ENCODE measurements at places on chromosomes 2 and 18.

DNA sequence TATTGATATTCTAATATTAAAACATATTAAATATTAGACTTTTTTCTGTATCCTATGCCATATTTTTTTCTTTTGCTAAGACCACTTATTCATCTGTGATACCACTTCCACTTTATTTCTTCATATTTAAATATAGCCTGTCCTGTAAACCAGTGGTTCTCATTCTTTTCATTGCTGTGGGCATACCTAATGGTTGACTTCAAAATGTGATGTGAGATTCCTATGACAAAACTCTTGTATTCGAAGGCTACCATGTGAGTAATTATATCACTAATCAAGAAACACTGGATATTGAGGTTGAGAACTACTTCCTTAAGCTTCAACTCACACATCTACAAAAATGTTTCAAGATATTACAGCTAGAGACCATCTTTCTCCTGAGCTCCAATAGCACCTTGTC lies 3.6 kb downstream of the SCRN3 start:
- DNase-seq = no peak

GRCh38 chr2:203594541-203594940 lies 59.4 kb upstream of the RAPH1 start:
- no peak for DNase-seq

GRCh38 chr2:190887089-190887488 lies 6.5 kb downstream of the GLS start:
- no peak for DNase-seq

- no peak for DNase-seq
These were observed 40.0 kb downstream of the PKDCC start for GRCh38 chr2:42087857-42088195.

GRCh38 chr2:85915606-85916303 lies 27.0 kb upstream of the ST3GAL5 start:
- no peak for DNase-seq

- no peak for DNase-seq
These were observed 80.8 kb downstream of the INPP5D start for GRCh38 chr2:233140978-233141377.

DNA sequence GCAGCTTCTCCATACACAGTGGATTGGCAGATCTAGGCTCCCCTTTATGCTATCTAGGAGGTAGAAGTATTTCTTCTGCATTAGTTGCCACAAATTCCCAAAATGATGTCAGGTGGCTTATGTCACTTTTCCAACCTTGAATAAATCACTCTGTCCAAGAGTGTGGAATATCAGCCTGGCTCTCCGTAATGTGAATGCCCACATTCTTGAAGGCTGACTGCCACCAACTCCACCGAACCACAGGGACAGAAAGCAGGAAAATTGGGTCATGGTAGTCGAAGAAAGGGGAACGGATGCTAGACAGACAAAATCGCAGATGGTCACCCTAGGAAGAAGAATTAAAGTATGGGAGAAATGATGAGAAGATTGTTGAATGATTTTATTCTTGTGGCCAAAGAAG lies 624.9 kb upstream of the CDH2 start:
- DNase-seq = no peak

DNA sequence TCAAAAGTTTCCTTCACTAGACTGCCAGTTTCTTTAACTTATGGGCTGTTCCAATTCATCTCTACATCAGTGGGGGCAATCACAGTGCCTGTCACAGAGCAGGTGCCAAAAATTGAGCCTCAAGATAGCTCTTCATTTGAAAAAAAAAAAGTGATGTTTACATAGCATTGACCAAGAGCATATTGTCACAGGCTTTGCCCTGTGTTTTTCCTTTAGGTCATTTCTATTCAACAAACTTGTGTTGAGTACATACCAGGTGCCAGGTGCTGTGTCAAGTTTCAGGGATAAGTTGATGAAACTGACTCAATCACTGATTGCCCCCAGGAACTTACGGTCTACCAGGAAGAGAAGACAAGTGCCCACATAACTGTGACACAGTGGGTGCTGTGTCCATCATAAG lies 22.2 kb upstream of the NT5C1B start:
- DNase-seq = no peak

- no peak for DNase-seq
These were observed 96.0 kb downstream of the CDH2 start for GRCh38 chr18:28080876-28081300.

GRCh38 chr2:181955010-181955409 lies 30.6 kb upstream of the PPP1R1C start:
- DNase-seq = no peak

- no peak for DNase-seq
These were observed 43.6 kb upstream of the SLC14A2 start for GRCh38 chr18:45571714-45572113.

GRCh38 chr2:36520431-36520830 lies 77.5 kb downstream of the FEZ2 start:
- DNase-seq = no peak

GRCh38 chr2:120398051-120398995 lies 52.4 kb downstream of the INHBB start:
- no peak for DNase-seq

DNA sequence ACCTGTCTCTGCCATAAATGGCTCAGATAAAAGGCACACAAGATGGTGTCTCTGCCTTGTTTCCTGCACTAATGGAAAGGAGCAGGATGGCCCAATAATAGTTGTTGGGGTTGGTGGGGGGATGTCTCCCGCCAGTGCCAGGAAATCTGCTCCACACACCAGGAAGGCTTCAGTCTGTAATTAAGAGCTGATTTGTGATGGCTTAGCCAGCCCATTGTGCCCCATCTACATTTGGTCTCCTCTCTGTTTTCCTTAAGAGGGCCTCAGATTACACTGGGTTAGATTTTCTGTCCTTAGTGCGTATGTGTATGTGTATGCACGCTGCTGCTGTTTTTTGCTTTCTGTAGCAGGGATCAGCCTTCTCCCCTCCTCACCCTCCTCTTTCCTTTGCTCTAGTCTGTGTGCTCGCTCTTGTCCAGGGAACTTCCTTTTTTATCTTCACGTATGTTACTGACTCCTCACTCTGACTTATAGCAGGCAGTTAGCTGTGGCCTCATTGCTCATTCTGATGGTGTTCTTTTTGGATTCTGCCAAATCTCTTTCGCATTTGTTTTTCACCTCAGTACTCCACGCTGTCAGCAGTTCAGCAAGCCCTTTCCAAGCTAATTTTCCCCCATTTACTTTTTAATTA lies 33.4 kb upstream of the MGAT5 start:
- no peak for DNase-seq

- DNase-seq = no peak
These were observed 16.1 kb downstream of the SUPT7L start for GRCh38 chr2:27647289-27647688.

DNA sequence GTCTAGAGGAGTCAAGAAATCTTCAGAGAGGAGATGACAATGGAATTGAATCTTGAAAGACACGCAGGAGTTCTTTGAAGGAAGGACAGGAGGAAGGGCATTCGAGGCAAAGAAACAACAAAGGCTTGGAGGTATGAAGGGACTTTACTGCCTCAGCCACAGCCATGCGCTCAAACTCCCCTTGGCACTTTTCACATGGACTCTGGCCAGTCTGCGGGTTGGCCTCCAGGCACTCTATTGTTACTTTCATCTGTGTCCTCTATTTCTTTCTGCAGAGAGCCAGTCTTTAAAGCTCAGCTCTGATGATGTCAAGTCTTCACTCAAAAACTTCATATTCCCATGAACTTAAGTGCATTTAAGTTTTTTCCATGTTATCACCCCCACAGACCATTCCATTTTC lies 95.4 kb downstream of the ZAP70 start:
- DNase-seq = no peak

- DNase-seq = no peak
These were observed 83.7 kb upstream of the SLC1A4 start for GRCh38 chr2:64905338-64906024.

GRCh38 chr18:23380001-23380550 lies 73.0 kb upstream of the RIOK3 start:
- DNase-seq = no peak

DNA sequence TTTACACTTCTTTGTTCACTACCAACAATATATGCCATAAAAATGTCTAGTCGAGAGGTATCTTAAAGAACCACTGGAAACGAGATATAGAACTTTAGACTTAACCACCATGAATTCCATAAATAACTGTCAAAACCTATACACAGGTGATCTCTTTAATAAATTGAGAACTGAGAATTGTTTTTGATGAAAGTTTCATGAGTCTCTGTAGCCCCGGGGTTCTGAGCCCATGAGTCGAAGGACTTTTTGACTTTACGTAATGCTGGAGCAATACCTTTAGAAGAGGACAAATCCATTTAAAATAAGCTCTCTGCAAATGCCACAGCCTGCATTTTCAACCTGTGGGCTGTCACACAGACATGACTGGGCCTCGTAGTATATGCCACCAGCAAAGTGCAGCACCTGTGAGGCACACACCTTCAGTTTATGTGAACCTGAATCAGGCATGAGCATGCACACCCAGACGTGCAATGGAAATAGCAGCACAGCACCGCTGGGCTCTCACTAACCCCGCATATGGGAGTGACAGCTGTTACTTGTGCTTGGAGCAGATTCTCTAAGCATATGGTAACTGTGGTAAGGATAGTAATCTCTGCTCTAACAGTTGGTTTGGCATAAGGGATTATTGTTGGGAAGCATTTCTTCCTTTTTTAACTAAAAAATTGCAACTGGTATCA lies 383.2 kb downstream of the SOCS6 start:
- no peak for DNase-seq

GRCh38 chr2:215979620-215980019 lies 33.7 kb downstream of the MREG start:
- DNase-seq = no peak

DNA sequence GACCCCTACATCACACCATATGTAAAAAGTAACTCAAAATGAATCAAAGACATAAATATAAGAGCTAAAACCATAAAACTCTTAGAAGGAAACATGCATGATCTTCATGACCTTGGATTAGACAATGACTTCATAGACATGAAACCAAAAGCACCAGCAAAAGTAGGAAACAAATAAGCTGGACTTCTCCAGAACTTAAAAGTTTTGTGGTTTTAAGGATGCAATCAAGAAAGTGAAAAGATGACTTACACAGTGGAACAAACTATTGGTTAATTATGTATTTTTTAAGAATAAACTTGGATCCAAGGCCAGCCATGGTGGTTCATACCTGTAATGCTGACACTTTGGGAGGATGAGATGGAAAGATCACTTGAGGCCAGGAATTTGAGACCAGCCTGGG lies 150.2 kb downstream of the GALNT1 start:
- DNase-seq = no peak

- DNase-seq = peak; percentile 11
These were observed 12.0 kb upstream of the NTSR2 start for GRCh38 chr2:11681722-11682589.

DNA sequence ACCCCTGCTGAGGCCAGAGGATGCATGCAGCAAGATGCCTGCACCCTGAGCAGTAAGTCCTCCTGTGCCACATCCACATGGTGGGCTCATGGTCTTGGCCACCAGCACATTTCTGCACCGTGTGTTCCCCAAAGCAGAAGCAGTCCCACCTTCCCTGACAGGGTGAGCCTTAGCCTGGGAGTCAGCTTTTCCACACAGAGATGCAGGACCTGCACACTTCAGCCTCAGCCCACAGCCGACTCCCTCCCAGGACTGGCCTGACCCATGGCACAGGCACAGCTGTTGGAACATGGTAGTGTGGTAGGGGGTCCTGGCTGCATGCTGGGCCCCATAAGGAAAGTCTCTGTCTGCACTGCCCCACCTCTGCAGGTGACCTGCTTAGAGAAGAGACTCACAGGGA lies 5.0 kb downstream of the SNED1 start:
- DNase-seq = no peak

GRCh38 chr2:207938886-207939285 lies 86.4 kb downstream of the PLEKHM3 start:
- DNase-seq = no peak

DNA sequence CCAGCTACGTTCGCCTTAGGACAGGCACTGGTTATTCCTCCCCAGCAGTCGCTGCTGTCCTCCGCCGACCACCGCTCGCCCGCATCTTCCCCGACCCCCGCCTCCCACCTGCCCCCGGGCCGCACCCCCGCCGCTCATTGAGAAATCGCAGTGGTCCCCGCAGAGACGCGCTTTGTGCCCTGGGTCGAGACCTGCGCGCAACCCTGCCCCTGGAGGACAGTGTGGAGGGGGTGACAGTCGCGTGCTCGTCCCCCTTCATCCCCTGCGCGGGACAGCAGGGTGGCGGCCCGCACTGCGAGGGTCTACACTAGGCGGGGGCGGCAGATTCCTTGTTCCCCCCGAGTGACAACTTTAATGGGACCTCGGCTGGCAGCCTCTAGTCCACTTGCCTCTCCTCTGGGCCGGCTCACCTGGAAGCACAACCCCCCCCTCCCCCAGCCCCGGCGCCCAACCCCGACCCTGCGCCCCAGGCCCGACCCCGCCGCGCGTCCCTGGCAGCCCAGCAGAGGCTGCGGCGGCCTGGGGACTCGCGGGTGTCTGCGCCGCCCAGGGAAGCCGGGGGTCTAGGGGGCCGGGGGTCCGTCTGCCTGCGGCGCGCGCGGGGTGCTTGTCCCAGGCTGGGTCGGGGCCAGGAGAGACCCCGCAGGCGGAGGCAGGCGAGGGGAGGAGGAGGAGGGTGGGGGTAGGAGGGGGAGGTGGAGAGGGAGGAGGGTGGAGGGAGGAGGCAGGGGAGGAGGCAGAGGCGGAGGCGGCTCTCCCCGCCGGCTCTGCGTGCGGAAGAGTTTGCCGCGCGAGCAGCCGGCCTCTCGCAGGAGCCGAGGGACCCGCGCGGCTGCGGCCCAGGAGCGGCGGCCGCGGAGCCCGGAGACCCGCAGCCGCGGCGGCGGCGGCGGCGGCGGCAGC lies at the start of gene NPAS2:
Gene NPAS2, plus strand, starts transcription at position 770 of the 903 bp plus-strand sequence. CDS start 84,616 bp downstream, outside the sequence.
- no peak for DNase-seq

DNA sequence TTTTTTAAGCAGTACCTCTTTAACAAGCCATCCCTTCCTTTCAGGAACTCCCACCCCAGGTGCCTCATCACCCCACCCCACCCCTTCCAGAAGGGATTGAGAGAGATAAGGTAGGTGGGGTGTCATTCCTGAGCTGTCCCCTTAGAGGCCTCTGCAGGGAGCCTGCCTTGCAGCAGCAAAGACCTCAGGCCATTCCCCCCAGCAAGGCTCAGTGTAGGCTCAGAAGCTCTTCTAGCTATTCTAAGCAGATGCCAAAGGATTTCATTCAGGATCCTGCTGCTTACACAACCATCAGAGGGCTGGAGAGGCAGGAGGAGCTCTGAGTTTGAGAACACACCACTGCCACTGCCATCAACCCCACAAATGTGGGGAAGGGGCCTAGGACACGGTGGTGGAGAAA lies 5.8 kb upstream of the FIGLA start:
- DNase-seq = no peak

- no peak for DNase-seq
These were observed 255.8 kb downstream of the PDE11A start for GRCh38 chr2:177816766-177817165.

Measured in stimulated activated CD4-positive, alpha-beta T cell treated with anti-CD3 and anti-CD28 coated beads, Interleukin-15, amount 100 ng/mL, for 1 hour (primary cell).